ENCODE measurements at places on chromosomes 16 and 17.

GRCh38 chr16:86396422-86396821 is 113.9 kb upstream of the FOXF1 start:
- no peak for DNase-seq

DNA sequence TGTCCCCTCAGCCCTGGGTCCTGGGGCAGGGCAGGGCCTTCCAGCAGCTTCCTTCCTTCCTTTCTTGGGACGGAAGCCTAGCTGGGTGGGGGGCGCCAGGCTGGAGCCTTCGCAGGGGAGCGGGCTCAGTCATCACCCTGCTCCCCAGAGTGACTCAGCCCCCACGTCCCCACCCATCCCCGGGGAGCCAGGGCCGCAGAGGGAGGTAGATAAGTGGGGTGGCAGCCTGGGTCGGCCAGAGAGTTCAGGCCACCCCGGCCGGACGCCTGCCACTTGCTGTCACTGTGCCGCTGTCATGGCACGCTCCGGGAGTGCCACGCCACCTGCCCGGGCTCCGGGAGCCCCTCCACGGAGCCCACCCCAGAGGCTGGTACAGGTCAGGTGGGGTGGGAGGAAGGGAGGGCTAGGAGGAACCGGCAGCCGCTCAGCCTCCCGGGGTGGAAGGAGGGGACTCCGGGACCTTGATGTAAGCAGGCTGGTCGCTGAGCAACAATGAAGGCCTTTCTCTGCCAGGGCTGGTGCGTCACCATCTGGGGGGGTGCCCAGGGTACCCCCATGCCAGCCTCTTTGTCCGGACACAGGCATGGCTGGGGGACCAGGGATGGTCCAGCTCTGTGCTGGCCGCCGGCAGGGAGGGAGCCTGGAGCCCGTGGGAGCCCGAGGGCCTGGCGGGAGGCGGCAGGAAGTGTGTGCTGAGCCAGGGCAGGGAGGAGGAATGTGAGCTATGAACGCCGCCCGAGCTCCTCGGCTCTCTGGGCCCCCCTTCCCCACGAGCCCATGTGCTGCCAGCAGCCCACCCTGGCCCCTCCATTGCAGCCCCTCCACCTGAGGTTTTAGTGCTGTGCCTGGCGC is 6.6 kb downstream of the NHERF2 start:
- DNase-seq: no peak

GRCh38 chr17:2436316-2436905 is 35.6 kb upstream of the MNT start:
- DNase-seq: no peak

- DNase-seq: no peak
These were observed 1.6 kb downstream of the AHSP start for GRCh38 chr16:31529108-31529936.

- DNase-seq: no peak
These were observed 181.1 kb downstream of the SOX9 start for GRCh38 chr17:72301887-72302286.

- DNase-seq: no peak
These were observed 92.1 kb upstream of the HLF start for GRCh38 chr17:55172612-55173011.

GRCh38 chr17:39130205-39130604 is 21.2 kb downstream of the PLXDC1 start:
- DNase-seq: no peak

- no peak for DNase-seq
These were observed 95.9 kb downstream of the METRNL start for GRCh38 chr17:83175119-83175821.

DNA sequence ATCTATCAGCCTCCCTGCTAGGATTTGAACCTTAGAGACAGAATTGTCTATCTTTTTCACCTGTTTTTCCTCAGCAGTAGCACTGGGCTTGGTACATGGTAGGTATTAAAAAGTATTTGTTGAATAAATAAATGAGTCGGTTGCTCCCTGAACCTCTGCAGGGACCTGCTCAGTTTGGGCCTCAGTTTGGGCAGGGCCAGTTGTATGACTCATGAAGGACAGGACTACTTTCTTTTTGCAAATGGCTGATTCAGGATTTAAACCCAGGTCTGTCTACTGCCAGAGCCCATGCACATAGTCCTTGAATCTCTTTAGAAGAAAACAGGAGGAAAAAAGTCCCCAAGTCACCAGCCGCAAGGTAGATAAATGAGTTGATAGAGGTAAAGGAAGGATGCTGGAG is 3.1 kb downstream of the MMP2 start:
- no peak for DNase-seq

- no peak for DNase-seq
These were observed 623 bp downstream of the MBTPS1 start for GRCh38 chr16:84115919-84116719.

DNA sequence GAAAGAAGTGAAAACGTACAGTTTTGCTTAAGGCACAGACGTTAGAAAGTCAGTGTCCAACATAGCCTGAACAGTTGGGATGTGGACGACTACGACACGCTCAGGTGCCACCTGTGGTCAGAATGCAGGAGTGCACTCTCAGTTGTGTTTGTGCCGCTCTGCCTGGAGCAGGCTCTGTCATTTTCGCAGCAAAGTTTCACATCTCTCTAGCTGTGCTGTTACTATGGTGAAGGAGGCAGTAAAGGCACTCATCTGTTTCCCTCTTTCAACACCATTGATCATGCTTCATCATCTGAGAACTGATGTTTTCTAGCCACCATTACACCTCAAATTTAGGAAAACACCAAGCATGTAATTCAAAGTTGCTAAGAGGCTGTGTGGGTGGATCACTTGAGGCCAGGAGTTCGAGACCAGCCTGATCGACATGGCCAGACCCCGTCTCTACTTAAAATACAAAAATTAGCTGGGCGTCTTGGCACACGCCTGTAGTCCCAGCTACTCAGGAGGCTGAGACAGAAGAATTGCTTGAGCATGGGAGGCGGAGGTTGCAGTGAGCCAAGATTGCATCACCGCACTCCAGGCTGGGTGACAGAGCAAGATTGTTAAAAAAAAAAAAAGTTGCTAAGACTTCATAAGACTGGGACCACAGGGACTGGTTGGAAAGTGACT is 44.9 kb upstream of the DNAJA2 start:
- DNase-seq: no peak

- DNase-seq: no peak
These were observed 13.4 kb upstream of the KCNG4 start for GRCh38 chr16:84253173-84253572.

GRCh38 chr17:57481910-57482391 is 225.6 kb downstream of the MSI2 start:
- no peak for DNase-seq

DNA sequence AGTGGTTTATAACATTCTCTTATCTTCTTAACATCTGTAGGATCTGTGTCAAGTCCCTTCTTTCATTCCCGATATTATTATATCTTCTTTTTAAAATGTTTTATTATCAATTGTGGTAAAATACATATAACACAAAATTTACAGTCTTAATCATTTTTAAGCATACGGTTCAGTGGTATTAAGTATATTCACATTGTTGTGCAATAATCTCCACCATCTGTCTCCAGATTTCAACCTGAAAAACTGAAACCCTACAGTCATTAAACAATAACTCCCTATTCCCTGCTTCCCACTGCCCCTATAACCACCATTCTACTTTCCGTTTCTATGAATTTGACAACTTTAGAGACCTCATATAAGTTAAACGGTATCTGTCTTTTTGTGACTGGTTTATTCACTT is 45.5 kb downstream of the CEP112 start:
- DNase-seq: no peak

- no peak for DNase-seq
These were observed 11.9 kb downstream of the STAC2 start for GRCh38 chr17:39213852-39214251.

DNA sequence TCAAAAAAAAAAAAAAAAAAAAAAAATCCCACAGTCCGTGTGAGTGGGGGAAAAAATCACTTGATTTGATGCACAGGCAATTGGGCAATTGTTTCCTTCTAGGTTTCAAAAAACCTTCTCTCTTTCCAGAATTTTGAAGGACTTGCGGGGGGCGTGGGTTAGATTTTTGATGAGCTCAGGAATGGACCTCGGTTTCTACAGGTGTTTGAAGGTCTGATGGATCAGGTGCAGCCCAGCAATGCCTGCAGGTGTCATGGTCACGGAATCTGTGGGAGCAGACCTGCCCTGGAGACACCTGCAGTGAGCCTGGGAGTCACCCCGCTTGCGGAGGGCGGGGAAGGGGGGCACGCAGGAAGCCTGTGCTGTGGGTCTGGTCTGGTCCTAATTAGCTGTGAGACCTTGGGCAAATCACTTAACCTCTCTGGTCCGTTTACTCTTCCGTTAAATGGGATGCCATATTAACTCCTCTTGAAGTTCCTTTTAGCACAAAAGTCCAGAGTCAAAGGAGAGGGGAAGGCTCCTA is 174.2 kb downstream of the IRF8 start:
- DNase-seq: no peak

GRCh38 chr17:49252148-49252695 is 21.6 kb upstream of the PHOSPHO1 start:
- DNase-seq: no peak

DNA sequence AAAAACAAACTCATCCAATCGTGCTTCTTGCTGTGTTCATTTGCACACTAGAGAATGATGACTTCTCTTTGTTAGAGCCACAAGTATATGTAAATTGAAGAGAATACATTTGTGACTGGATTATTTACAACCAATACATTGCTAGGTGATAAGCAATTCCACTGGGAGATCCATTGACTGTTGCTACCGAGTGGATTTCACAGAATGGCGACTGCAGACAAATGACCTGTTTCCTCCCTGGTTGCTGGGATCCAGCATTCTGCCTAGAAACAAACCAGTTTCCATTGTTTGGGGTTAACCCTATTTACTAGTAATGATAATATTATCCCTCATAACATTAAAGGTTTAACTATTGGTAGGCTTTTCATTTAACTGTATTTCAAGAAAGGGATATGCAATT is 36.9 kb upstream of the CPHXL start:
- DNase-seq: no peak

- no peak for DNase-seq
These were observed 122.6 kb upstream of the RPL38 start for GRCh38 chr17:74080656-74081582.

- no peak for DNase-seq
These were observed 96.6 kb downstream of the MRM1 start for GRCh38 chr17:36697903-36698530.

GRCh38 chr17:28174352-28175046 is 132.0 kb downstream of the NLK start:
- no peak for DNase-seq

DNA sequence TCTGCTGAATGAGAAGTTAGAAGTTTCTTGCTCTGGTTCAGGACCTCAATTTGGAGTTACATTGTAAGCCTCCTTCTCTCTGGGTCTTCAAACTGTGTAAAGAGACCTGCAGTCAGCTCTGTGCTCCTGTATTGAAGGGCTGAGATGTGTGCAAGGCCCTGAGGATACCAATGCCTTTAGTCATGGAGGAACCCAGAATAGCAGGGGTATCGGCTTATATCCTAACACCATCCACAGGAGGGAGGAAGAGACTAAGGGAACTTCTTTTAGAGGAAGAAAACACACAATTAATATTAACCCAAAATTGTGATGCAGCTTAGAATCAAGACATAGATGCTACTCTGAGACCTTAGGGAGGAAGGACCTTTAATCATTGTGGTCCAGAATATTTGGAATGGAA is 36.5 kb downstream of the GLP2R start:
- DNase-seq: no peak

Measured in NCI-H526 treated with DMSO at 0.1 percent for 48 hours (cell line).